Smooth muscle cell of the brain vasculature (primary cell): ENCODE measurements at places on chromosomes 6 and 20.

DNA sequence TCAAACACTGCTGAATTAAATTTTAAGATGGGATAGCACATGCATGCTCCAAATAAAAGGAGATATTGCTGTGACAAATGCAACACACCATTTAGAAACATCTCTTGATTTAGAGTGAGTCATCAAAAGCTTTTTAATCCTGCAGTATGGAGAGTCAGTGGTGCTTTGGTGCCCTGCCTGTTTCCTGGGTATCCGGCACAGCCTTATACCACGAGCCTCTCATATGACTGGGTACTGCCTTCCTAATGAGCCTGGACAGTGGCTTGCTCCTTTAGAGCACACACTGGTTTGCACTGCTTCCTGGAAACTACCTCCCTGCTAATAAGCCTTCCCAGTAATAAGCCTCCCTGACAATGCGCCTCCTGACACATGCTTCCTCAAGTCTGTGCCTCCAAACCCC, 65.3 kb upstream of the KCNK16 start:
- no peak for DNase-seq

- DNase-seq, result no peak
Observed at GRCh38 chr6:106502559-106502958, 126.7 kb downstream of the RTN4IP1 start.

DNA sequence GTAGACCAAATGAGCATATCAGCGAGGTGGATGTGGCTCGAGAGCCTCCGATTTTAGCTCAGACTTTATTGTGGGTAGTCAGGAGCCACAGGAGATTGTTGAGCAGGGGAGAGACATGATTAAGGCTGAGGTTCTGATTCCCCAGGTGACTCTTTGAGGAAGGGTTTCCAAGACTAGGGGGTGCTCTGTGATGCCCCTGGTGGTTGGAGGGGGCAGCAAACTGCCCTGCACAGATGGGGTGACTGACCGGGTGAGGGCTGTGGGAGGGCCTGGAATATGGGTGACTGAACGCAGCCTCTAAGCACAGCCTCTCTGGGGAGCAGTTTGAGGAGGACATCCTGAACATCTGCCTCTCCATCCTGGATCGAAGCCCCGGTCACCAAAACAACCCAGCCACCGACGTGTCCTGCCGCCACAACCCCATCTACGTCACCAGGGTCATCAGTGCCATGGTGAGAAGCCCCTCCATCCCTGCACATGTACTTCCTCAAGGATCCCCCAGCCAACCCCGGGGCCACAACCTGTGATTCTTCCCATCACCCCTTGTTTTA, 17.0 kb downstream of the TGM6 start:
- no peak for DNase-seq

GRCh38 chr20:50343125-50343489, 152.5 kb downstream of the CEBPB start:
- no peak for DNase-seq

GRCh38 chr6:34592208-34592952, 36.3 kb upstream of the SPDEF start:
- DNase-seq, result no peak

GRCh38 chr6:45072016-45072415, 256.1 kb upstream of the RUNX2 start:
- DNase-seq, result no peak
